H1 (cell line): ENCODE measurements at places on chromosomes 6 and 20.

DNA sequence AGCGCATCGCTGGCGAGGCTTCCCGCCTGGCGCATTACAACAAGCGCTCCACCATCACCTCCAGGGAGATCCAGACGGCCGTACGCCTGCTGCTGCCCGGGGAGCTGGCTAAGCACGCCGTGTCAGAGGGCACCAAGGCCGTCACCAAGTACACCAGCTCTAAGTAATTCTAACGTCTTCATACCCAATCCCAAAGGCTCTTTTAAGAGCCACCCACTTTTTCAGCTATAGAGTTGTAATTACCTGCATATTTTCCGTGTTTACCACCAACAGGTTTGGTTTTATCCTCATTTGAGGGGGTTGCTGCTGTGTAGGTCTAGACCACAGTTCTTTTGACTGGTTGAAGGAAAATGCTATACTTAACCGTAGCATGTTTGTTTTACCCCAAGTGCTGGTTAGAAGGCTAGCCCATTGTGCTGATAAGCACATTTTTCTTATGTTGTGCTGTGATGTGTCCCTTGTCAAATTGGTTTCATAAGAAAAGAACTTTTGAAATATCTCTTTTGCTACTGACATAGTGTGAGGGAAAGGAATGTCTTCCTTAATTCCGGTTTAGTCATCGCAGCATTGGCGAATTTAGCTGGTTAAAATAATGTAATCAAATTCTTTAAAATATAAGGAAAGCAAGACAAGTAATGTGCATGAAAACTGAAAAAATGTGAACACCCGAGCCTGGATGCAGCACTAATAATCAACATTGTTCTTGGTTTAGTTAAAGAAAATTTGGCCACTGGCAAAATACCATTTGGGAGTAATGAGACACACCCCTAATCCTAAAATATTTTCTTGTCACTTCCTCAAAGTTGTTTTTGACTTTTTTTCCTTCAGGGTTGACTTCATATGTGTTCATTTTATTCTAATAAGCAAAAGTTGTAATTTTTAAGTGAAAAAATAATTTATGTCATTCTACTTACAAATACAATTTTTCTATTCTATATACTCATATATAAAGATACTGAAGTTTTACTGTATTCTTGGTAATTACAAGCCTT, 112.8 kb downstream of the HFE start:
- H3K4me3 ChIP-seq: peak overlapping the region; percentile 90
- H3K27me3 ChIP-seq: no peaks in the 10 kb centered on the region
- H3K27ac ChIP-seq: peak overlapping the region; percentile 93
- no peaks in the 10 kb centered on the region for H3K36me3 ChIP-seq
- no peak for DNase-seq
- peaks cover 10% of the 10 kb centered on the region for H3K4me1 ChIP-seq

GRCh38 chr6:131524695-131525336, 48.2 kb upstream of the ARG1 start:
- no peaks in the 10 kb centered on the region for H3K4me1 ChIP-seq
- H3K4me3 ChIP-seq: no peak overlapping the region

- no peak for DNase-seq
- H3K4me1 ChIP-seq: no peaks in the 10 kb centered on the region
- H3K27me3 ChIP-seq: no peaks in the 10 kb centered on the region
- no peak overlapping the region for H3K27ac ChIP-seq
Observed at GRCh38 chr6:7758456-7758855, 32.6 kb downstream of the BMP6 start.

DNA sequence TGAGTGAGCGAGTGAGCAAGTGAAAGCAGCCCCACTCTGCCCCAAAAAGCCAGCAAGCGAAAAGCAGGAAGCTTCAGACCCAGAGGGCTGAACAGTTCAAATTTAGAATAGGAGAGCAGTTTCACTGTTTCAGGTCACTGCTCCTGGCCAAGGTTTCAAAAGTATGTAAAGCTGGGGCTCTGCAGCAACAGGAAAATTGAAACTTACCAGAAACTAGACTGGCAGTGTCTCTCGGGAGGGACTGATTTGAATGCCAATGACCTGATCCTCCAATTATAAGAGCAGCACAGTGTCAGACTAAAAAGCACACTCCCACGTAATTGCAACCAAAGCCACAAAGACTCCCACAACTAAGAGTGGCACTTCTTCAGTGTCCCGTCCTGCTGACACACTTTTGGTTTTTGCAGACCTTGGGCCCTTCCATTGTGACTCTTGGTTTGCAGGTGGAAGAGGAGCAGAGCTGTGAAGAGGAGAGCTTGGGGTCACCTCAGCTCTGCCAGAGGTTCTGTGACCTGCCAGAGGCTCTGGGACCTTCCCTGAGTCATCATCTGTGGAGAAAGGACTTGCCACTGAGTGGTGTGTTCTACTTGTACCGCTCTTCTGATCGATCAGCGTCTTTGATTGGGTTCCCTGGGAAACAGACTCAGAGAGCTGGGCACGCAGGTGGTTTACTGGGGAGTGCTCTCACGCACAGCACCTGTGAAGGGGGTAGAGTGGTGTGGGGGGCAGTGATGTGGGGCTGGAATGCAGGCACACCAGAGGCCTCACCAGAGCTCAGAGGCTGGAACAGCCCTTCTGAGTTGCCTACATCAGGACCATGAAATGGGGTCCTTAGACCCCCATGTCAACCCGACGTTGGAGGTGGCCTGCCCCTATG, 52.7 kb upstream of the PTGIS start:
- H3K4me3 ChIP-seq: no peak overlapping the region
- H3K36me3 ChIP-seq: no peaks in the 10 kb centered on the region
- no peak overlapping the region for H3K27ac ChIP-seq
- H3K27me3 ChIP-seq: no peaks in the 10 kb centered on the region
- H3K4me1 ChIP-seq: peaks cover 2% of the 10 kb centered on the region
- DNase-seq: no peak

GRCh38 chr6:56949925-56950495, 4.9 kb upstream of the BEND6 start:
- peaks cover 3% of the 10 kb centered on the region; the same call in 1 of the 2 replicates for H3K36me3 ChIP-seq
- H3K27me3 ChIP-seq: peaks cover 18% of the 10 kb centered on the region
- no peak for DNase-seq
- H3K4me1 ChIP-seq: no peaks in the 10 kb centered on the region
- no peak overlapping the region for H3K4me3 ChIP-seq
- no peak overlapping the region for H3K27ac ChIP-seq

- no peak for DNase-seq
- H3K36me3 ChIP-seq: no peaks in the 10 kb centered on the region
- H3K4me3 ChIP-seq: peak overlapping the region; percentile 8; the same call in 1 of the 2 replicates
- H3K27me3 ChIP-seq: peaks cover 98% of the 10 kb centered on the region
Observed at GRCh38 chr6:1624058-1624850, 14.5 kb downstream of the FOXC1 start.

DNA sequence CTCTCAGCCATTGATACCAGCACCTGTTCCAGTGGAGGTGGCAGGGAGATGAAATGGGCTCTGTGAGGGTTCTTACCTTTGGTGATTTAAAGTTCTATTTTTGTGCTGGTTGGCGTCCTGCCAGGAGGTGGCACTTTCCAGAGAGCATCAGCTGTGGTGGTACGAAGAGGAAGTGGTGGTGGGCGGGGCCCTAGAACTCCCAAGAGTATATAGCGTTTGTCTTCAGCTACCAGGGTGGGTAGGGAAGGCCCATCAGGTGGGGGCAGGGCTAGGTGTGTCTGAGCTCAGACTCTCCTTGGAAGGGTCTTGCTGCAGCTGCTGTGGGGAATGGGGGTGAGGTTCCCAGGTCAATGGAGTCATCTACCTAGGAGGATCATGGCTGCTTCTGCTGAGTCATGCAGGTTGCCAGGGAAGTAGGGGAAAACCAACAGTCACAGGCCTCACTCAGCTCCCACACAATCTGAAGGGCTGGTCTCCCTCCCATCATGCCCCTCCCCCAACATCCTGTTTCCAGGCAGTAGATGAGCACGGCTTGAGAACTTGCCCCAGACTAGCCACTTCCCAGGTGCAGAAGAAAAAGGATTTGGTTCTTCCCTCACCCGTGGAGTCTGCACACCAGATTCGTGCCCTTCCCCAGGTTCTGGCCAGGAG, 46.6 kb downstream of the MOXD1 start:
- no peak overlapping the region for H3K4me3 ChIP-seq
- H3K27me3 ChIP-seq: no peaks in the 10 kb centered on the region
- no peak overlapping the region; the same call in 1 of the 2 replicates for H3K27ac ChIP-seq
- H3K36me3 ChIP-seq: no peaks in the 10 kb centered on the region

DNA sequence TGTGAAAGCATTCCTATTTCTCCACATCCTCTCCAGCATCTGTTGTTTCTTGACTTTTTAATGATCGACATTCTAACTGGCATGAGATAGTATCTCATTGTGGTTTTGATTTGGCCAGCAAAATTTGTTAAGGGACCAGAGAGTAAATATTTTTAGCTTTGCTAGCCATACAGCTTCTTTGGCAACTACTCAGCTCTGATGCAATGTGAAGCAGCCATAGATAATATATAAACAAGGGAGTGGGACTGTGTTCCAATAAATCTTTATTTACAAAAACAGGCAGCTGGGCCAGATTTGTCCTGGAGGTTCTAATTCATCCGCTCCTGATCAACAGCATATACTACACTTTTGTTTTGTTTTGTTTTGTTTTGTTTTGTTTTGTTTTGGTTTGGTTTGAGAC, 202.9 kb downstream of the ZNF217 start:
- no peak overlapping the region for H3K4me3 ChIP-seq
- H3K36me3 ChIP-seq: no peaks in the 10 kb centered on the region
- H3K4me1 ChIP-seq: no peaks in the 10 kb centered on the region
- no peak overlapping the region for H3K27ac ChIP-seq
- no peaks in the 10 kb centered on the region for H3K27me3 ChIP-seq

DNA sequence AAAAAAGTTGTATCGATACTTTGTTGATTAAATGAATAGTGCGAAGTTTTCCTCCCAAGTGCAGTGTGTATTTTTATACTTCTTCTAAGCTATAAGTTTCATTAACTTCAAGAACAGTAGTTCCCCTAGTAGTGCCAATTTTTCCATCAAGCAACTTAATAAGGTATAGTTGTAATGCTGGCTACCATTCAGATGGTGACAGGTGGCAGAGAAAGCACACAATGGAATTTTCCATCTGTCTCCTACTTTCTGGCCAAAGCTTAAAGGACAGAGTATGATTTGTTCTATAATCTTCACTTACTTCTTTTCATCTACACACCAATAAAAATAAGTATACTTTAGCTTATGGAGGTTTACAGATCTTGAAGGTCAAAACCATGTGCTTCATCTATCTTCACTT, 431.1 kb downstream of the NKAIN2 start:
- H3K27me3 ChIP-seq: no peaks in the 10 kb centered on the region
- no peak overlapping the region for H3K4me3 ChIP-seq
- DNase-seq: no peak
- no peaks in the 10 kb centered on the region for H3K4me1 ChIP-seq
- no peak overlapping the region for H3K27ac ChIP-seq

DNA sequence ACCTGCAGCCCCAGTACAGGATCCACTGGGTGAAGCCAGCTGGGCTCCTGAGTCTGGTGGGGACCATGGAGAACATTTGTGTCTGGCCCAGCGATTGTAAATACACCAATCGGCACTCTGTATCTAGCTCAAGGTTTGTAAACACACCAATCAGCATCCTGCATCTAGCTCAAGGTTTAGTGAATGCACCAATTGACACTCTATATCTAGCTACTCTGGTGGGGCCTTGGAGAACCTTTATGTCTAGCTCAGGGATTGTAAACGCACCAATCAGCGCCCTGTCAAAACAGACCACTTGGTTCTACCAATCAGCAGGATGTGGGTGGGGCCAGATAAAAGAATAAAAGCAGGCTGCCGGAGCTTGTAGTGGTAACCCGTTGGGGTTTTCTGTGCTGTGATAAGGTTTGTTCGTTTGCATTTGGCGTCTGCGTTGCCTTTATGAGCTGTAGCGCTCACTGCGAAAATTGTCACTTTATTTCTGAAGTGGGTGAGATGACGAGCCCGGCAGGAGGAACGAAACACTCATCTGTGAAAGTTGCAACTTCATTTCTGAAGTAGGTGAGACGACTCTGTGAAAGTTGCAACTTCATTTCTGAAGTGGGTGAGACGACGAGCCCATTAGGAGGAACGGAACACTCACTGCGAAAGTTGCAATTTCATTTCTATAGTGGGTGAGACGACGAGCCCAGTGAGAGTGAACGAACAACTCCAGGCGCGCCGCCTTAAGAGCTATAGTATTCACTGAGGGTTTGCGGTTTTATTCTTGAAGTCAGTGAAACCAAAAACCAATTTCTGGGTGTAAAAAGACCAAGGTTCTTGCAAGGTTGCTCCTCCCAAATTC, 31.1 kb downstream of the SERPINB6 start:
- H3K36me3 ChIP-seq: no peaks in the 10 kb centered on the region
- no peaks in the 10 kb centered on the region for H3K27me3 ChIP-seq
- peak; percentile 33 for DNase-seq
- no peaks in the 10 kb centered on the region; the same call in 1 of the 2 replicates for H3K4me1 ChIP-seq
- no peak overlapping the region for H3K4me3 ChIP-seq
- no peak overlapping the region for H3K27ac ChIP-seq

GRCh38 chr6:166866839-166867637, 89.3 kb downstream of the RNASET2 start:
- H3K27me3 ChIP-seq: 0 out of 2 replicates have a peak, but pooled peaks cover 5% of the 10 kb centered on the region
- H3K4me3 ChIP-seq: no peak overlapping the region
- H3K27ac ChIP-seq: no peak overlapping the region
- DNase-seq: no peak
- H3K4me1 ChIP-seq: no peaks in the 10 kb centered on the region

DNA sequence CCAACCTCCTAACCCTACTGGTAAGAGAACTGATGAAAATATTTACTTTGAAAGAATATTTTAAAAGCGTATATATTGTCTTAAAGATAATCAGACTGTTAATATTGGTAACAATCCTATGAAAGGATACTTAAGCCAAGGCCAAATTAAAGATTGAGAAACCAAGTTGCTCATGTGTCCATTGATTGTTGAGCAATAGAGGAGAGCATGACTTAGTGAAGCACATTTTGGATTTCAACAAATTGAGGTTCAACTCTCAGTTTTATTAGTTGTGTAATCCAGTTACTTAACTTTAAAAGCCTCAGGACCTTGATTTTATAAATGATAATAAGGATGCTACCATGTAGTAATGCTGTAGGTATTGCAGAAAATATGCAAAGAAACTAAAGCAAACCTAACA, 56.8 kb downstream of the PRL start:
- H3K4me1 ChIP-seq: no peaks in the 10 kb centered on the region
- no peak overlapping the region for H3K27ac ChIP-seq

DNA sequence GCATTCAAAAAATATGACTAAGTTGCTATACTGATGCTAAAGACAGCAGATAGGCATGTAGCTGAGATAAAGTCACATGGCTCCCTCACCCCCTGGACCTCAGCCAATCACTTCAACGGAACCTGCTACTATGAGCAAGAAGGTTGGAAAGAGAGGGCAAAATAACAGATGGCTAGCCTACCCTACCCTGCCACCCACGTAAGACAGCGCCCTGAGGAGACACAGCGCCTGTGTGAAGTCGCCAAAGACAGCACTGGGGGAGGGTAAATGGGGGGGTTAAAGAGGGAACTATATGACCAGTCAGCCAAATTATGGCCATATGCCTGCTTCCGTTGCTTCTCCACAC, 163.2 kb downstream of the RALGAPA2 start:
- no peaks in the 10 kb centered on the region for H3K27me3 ChIP-seq
- H3K4me1 ChIP-seq: no peaks in the 10 kb centered on the region
- no peak for DNase-seq
- no peaks in the 10 kb centered on the region for H3K36me3 ChIP-seq
- H3K27ac ChIP-seq: no peak overlapping the region

- H3K4me1 ChIP-seq: no peaks in the 10 kb centered on the region
- no peak overlapping the region for H3K27ac ChIP-seq
- DNase-seq: no peak
- no peaks in the 10 kb centered on the region for H3K27me3 ChIP-seq
- H3K36me3 ChIP-seq: no peaks in the 10 kb centered on the region
- H3K4me3 ChIP-seq: no peak overlapping the region
Observed at GRCh38 chr6:35977308-35977707, 47.1 kb downstream of the SLC26A8 start.

- no peak for DNase-seq
- H3K36me3 ChIP-seq: no peaks in the 10 kb centered on the region
- H3K4me3 ChIP-seq: no peak overlapping the region
- H3K4me1 ChIP-seq: no peaks in the 10 kb centered on the region
Observed at GRCh38 chr6:80249897-80250296, 143.4 kb downstream of the BCKDHB start.
